ENCODE measurements at places on chromosomes 13 and 19.

- DNase-seq = no peak
These were observed 11.2 kb upstream of the COMP start for GRCh38 chr19:18802354-18802753.

- DNase-seq = no peak
These were observed 1185.8 kb downstream of the UQCRFS1 start for GRCh38 chr19:28027116-28027515.

- no peak for DNase-seq
These were observed 88.6 kb downstream of the SPACA7 start for GRCh38 chr13:112464720-112465119.

- no peak for DNase-seq
These were observed 102.4 kb downstream of the KCTD12 start for GRCh38 chr13:76783798-76784197.

GRCh38 chr19:10713317-10713716 is 4.6 kb upstream of the DNM2 start:
- DNase-seq = no peak

DNA sequence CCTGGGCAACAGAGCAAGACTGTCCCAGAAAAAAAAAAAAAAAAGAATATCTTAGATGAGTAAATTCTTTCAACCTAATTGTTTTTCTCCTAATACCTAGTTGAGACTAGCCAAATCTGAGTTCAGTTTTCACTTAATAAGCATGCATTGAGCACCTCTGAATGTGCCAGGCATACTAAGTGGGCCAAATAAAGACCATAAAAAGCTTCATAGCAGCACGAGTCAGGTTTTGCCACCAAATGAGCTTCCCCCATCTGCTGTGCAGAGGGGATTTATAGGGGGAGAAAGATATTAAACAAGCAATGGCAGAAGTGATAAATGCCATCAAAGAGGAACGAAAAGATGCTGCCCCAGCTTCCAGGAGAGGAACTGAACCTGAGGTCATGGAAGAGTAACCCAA is 11.4 kb downstream of the THSD1 start:
- no peak for DNase-seq

DNA sequence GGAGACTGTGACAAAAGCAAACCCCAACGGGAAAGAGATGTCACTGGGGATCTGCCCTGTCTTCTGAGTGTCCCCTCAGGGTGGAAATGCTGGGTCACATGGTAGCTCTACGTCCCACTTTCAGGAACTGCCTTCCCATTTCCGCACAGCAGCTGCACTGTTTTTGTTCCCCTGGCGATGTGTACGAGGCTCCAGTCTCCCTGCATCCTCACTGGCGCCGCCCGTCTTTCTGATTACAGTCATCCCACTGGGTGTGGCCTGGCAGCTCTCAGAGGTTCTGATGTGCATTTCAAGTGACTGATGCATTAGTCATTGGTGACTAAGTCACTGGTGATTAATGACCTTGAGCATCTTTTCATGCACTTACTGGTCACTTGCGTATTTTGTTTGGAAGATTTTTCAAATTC is 21.2 kb downstream of the PCID2 start:
- no peak for DNase-seq

GRCh38 chr19:39410831-39411080 is 1.7 kb upstream of the PLEKHG2 start:
- DNase-seq = no peak

GRCh38 chr19:6100284-6100915 is 9.9 kb downstream of the RFX2 start:
- DNase-seq = no peak

DNA sequence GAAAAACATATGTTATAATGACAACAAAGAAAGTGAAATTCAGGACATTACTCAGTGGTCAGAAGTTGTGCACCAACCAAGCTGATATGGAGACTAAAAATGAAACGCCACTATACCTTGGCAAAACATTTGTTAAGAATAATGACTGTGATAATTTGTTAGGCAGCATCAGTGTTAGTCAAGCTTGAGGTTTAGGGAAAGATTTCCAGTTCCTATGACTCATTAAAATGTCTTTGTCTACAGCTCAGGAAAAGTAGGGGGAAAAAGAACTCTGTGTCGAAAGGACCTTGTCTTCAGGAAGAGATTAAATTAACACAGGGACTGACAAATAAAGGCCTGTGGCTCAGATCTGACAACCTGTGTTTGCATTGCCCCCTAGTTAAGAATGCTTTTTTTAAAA is 764.1 kb upstream of the SLITRK6 start:
- no peak for DNase-seq

DNA sequence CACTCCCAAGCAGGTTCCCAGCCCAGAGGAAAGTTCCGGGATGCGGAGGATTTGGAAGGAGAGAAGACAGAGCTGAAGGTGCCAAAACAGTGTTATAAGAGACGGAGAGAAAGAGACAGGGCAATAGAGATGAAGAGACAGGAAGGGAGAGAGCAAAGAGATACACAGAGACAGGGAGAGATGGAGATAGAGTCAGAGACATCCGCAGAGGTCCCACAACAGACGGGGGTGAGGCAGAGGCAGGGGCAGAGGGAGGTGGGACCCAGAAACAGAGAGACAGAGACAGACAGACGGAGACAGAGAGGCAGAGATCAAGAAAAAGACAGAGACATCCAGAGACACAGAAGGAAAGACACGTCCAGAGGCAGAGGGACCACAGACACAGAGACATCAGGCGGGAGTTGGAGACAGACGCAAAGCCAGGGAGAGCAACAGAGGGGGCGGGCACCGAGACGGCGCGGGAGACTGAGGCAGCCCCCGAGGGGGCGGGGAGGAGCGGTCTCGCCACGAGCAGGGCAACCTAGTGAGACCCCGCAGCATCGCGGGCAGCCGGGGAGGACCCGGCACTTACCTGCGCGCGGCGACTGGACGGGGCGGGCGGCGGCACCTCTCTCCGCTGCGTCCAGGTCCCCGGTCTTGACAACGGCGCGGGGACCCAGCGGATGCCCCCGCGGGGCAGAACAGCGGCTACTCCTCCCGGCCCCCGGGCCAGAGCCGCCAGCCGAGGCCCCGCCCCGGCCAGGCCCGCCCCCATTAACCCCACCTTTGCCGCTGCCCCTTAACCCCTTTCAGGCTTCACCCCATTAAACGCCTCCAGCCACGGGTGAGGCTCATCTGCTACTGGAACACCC is at the start of gene GPR4:
GPR4 (minus strand) TSS at position 689 of the 851 bp plus-strand sequence. CDS start 10,346 bp downstream, outside the sequence.
- DNase-seq = no peak

DNA sequence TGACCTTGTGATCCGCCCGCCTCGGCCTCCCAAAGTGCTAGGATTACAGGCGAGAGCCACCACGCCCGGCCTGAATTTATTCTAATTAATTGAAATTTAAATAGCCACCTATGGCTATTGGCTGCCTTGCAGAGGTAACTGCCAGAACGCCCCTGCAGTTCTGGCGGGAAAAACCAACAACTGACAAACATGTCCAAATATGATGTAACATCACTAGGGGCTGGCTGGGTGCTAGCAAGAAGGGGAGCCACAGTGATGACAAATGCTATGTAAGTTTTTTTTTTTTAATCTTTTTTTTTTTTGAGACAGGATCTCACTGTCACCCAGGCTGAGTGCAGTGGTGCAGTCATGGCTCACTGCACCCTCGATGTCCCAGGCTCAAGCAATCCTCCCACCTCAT is 12.9 kb downstream of the ZSWIM9 start:
- no peak for DNase-seq

- no peak for DNase-seq
These were observed 148.9 kb downstream of the URI1 start for GRCh38 chr19:30090963-30091362.

DNA sequence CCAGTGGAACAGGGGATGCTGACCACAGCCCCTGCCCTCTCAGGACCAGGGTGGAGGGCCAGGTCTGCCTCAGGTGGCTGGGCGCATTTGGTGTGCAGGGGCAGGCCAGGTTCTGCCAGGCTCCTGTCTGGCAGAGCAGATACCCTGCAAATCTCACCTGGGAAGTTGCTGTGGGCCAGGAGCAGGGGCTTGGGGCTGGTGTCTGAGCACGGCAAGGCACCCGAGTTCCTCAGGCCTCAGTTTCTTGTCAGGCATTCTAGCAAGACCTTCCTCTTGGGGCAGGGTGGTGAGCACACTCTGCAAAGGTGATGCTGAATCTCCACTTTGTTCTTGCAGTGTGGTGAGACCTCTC is 1.1 kb downstream of the CRTC1 start:
- DNase-seq = no peak

DNA sequence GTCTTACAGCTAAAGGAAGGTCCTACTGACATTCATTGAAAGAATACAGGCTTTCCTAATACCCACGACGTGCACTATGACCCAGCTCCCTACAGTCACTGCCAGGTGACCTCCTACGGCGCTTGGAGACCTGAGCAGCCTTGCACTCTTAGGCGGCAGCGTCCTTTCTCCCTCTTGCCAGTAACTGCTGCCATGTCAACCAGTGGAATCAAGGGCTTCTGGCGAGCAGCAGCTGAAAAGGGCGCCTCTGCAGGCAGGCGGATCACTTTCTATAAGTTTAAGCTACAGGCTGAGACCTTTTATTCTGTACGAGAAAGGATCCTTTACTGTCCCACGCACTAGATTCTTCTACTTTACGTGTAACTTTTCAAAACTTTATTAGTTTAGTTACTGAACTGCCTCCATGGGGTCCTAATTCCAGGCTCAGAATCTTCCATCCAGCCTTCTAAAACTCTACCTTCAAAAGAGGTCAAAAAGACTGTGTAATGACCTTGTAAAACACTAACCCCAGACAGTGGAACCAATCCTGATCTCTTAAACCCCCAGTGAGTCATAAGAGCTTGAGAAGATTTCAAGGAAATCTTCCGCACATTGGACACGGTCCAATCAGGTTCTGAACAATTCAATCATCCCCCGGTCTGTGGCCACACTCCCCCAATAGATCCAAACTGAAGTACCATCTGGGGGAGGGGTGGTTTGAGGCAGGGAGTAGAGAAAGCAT is 1.9 kb downstream of the KCTD12 start:
- DNase-seq = no peak

- no peak for DNase-seq
These were observed 59.4 kb downstream of the ZDHHC20 start for GRCh38 chr13:21399741-21400140.

DNA sequence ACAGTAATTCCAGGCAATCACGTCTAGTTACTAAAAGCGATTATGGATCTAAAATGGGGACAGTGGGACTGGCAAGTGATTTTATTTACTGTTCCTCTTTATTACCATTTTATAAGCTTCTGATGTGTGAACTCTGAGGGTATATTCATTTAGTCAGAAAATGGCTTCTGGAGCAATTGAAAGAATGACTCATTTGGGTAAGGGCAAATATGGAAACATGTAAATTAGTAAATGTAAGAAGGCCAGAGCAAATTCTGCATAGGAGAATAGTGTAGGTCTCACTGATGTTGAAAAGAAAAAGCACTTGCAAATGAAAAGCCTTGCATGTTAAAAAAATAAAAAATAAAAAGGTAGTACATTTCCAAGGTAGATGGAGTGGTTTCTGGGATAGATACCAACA is 262.2 kb downstream of the KLF5 start:
- DNase-seq = no peak

DNA sequence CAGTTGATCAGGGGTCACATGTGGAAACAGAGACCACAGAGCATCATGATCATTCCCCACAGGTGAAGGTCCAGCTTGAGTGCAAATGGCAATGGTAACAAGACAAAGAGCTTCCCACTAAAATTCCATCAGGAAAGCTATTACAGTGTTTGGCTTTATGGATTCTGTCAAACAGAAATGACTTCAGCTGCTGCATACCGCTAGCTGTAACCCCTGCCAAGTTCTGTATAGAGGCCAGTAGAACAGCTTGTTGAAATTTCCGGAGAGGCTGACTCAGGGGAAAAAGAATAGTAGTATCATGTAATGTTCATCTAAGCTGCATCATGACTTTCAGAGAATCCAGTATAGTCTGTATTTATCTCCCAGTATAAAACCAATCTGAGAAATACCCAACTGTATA is 1704.7 kb downstream of the SLITRK5 start:
- DNase-seq = no peak

- DNase-seq = no peak
These were observed 3.5 kb upstream of the ZFP82 start for GRCh38 chr19:36421749-36422481.

DNA sequence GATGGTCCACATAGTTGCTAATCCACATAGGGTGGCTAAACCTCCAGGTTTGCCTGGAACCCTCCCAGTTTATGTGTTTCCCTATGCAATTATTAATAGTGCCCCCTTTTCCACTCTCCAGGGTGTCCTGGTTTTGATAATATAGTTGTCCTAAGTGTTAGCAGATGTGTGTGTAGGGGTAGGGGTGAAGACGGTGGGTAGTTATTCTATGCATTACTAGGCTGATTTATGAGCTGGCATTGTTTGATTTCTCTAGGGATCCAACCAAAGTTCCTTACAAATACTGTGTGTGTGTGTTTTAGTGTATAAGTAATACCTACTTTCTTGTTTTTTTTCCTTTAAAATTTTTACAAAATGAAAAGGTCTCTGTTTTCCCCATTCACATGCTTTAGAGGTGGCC is 21.1 kb downstream of the GTF2F2 start:
- no peak for DNase-seq

Data from stimulated activated CD8-positive, alpha-beta memory T cell treated with anti-CD3 and anti-CD28 coated beads, Interleukin-12 subunit alpha, Interleukin-12 subunit beta, amount 100 ng/mL, for 4 hours (primary cell).